Dermis blood vessel endothelial cell (primary cell): ENCODE measurements at places on chromosomes 4 and X.
A peak's percentile ranks its signal among the peaks of the same experiment; 100 is the strongest.

GRCh38 chr4:169351872-169352271 is 81.1 kb upstream of the SH3RF1 start:
- DNase-seq, result peak; percentile 73

- DNase-seq, result no peak
Measured at GRCh38 chr4:97359826-97360225, 783.5 kb downstream of the STPG2 start.

DNA sequence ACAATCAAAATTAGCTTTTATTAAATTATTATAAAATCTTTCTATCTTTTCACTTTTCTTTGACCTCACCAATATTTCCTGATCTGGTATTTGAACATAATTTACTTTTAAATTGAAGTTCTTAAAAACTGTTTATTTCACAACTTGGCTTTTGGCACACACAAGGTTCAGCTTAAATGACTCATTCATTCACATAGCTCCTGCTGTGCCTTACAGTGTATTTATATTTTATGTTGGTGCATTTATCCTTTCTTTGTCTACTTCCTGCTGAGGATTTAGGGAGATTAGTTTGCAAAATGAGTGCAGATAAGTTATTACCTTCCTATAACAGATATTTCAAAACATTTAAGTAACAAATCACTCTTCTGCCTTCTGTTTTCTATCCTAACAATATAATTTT is 430.6 kb downstream of the DTHD1 start:
- DNase-seq, result no peak

- no peak for DNase-seq
Measured at GRCh38 chrX:63656871-63657580, 128.0 kb downstream of the ARHGEF9 start.

DNA sequence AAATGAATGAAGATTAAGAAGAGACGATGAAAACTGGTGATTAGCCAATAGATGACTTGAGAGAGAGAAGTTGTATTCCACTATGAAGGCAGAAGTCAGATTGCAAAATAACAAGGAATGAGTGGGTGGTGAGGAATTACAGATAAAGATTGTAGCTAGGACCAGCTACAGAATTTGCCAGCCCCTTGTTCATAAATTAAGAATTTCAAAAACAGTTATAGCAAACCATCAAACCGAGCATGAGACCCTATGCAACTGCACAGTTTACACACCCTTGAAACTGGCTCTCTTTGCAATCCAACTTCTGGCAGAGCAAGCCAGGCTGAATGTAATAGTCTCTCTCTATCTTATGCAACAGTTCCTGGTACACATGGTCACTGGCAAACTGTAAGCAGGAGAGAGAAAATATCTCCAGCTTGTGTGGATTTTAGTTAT is 35.2 kb downstream of the STAP1 start:
- no peak for DNase-seq

DNA sequence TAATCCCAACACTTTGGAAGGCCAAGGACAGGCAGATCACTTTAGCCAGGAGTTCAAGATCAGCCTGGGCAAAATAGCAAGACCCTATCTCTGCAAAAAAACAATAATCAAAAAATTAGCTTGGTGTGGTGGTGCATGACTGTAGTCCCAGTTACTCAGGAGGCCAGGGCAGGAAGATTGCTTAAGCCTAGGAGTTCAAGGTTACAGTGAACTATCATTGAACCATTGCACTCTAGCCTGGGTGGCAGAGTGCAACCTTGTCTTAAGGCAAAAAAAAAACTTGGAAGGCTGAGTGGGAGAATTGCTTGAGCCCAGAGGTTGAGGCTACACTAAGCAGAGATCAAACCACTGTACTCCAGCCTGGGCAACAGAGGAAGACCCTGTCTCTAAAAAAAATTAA is 5.2 kb upstream of the FRYL start:
- no peak for DNase-seq

GRCh38 chrX:130523460-130524394 is 121.9 kb downstream of the RBMX2 start:
- DNase-seq, result peak; percentile 3

DNA sequence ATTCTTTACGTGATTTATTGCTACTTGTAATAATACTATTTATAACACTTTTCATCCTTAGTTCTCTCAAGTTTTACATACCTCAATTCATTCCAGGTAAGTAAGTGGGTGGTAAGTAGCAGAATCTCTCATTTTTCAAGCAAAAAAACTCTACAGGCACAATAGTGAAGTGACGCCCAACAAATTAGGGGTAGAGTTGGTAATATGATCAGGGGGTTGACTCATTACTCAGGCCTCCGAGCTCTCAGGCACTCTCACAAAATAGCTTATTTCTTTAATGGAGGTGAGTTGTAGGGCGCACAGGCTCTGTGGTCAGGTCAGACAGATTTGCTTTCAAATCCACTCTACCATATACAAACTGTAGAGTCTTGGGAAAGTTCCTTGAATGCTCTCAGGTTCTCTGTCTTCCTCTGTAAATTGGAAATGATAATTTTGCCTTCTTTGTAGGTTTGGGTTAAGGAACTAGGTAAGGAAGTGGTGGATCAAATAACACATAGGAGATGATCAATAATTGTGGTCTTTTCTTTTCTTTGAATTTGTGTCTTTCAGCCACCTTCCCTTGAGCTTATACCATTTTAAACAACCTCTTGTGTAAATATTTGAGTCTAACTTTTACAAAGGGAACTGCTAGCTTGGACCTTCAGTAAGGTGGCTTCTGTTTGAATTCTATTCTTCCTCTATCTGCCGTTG is 134.9 kb upstream of the LEF1 start:
- DNase-seq, result no peak

GRCh38 chr4:141074098-141074878 is 59.0 kb downstream of the RNF150 start:
- no peak for DNase-seq

DNA sequence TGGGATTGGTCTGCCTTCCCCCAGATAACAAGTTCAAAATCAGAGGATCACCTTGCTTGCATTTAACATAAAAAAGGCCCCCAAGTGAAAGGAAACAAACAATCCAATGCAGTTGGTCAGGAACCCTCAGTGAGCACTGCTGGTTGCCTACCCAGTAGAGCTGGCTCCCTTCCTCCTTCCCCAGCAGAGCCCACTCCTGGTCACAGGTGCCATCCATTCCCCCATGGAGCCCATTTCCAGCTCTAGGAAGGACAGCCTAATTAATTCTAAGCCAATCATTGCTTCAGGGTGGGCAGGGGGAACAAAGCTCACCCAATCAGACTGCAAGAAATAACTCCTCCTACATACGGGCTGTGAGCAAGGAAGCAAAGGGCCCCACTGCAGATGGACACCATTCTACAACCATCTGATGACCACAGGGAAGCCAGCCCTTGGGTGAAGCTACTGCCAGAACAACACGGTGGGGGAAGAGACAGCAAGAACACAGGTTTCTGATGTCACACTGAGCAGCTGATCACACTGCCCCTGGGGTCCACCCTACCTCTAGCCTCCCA is 86.5 kb downstream of the SH3KBP1 start:
- DNase-seq, result no peak

DNA sequence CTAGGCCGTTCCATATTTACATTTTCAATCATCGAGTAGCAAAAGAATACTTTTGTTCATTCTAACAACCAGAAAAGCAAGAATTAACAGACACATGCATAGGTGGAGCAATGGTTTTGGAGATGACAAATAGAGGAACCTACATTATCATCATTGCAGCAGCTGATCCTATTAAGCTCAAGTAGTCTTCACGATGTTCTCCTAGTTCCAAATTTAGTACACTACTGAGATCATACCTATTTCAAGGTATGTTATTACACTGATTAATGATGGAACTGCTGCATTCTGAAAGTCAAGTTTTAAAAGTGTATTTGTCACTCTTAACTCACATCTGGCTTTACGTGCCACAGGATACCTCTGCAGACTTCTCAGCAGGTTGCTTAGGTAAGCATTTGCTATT is 87.4 kb downstream of the ADGRA3 start:
- no peak for DNase-seq

DNA sequence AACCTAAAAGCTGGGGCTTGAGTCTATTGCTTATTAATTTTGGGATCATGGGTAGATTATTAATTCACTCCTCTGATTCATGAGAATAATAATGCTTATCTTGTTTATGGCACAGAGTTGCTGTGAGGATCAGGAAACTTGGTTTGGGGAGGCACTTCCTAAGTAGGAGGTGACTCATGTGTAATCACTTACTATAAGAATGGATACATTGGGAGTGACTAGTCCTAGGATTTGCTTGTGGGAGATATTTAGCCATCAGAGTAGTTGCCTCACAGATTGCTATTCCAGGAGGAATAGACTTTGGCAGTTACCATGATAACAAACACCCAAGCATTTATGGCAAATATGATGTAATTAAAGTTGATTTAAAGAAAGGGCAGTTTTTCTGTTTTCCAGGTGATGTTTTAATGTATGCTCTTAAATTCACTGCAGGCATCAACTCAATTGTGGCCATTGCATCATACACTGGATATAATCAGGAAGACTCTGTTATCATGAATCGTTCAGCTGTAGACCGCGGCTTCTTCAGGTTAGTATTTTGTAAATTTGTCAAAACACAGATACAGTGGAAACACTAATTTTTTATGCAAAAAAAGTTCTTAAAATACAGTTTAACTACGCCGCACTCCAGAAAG is 41.9 kb downstream of the POLR2B start:
- peak; percentile 95 for DNase-seq

DNA sequence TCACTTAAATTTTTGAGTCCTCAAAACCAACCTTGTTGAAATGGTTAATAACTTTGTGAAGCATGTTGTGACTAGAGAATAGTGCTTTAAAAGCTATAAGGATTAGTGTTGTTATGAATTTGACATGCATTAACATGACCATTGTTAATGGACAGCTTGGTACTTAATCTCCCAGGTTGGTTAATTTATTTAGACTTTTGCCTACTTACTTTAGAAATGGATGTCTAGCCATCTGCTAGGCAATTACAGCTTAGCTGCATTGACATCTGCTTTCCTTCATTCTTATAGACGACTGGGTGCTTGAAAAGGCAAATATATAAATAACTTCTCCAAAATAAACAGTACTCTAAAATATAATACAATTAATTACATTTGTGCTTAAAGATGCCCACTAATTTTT is 368.0 kb downstream of the CCSER1 start:
- no peak for DNase-seq

DNA sequence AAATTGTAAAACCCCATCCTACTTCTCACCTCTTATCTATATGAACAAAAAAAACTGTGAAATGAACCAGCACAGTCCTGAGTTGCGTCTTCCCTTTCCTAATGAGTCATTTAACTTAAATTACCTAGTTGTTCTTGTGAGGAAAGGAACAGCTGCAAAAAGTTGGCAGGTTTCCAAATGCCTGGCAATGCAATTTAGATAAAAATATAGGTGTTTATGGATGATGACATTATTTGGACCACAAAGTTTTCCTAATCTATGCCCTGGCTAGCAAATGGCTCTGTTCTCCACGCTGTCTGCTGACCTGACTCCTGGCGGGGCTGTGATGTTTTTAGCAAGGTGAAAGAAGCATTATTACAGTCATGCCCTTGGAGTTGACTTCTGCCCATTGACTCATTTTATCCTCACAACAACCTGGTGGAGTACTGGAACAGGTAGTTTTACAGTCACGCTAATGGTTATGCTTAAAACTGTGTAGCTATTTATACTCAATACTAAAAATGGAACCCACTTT is 29.8 kb upstream of the RELL1 start:
- DNase-seq, result peak; percentile 81

GRCh38 chrX:155534800-155535199 is 76.4 kb upstream of the F8A3 start:
- no peak for DNase-seq

- DNase-seq, result no peak
Measured at GRCh38 chr4:96228463-96228862, 388.6 kb downstream of the PDHA2 start.

DNA sequence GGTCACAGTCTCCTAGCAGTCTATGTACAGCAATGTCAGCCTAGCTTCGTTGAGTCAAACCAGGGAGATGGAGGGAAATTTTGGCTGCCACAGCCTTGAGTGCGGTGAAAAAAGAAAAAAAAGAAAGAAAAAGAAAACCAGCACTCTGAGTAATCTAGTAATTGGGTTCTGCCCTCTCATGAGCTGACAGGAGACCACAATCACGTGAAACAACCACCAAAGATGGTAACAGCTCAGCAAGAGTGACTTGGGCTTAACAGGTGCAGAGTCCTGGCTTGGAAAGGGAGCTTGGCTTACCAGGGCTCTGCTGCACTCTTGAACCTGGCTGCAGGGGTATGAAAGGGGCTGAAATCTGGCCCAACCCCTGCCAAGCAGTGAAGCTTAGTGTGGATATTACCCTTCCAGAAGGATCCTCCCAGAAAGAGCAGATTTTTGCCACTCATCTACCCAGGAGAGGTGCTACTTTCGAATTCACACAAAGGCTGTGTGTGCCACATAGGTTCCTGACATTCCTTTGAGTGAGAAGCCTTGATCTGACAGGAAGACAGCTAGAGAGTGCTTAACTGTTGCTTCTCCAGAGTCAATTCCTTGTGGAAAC is 350.3 kb downstream of the PTTG2 start:
- DNase-seq, result no peak

DNA sequence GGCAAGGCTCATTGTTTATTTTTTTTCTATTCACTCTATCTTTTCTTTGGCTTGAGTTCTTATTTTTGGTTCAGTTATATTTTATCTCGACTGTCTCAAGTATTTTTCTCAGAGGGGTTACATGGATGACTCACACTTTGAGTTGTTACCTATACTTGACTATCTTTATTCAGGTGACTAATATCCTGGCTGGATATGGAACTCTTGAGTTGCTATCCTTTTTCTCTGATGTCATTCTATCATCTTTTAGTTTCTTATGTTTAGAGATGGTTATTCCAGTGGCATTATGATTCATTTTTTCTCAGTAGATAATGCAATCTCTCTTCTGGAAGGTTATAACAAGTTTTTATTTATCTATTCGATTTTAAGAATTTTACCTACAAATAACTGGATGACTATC is 117.9 kb downstream of the COX18 start:
- DNase-seq, result no peak

DNA sequence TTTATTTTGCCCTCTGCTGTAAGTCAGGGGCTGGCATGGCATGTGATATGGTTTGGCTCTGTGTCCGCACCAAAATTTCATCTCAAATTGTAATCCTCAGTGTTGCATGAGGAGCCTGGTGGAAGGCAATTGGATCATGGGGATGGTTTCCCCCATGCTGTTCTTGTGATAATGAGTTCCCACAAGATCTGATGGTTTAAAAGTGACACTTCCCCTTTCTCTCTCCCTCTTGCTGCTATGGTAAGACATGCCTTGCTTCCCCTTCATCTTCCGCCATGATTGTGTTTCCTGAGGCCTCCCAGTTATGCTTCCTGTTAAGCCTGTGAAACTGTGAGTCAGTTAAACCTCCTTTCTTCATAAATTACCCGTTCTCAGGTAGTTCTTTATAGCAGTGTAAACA is 72.0 kb upstream of the MSX1 start:
- DNase-seq, result no peak

DNA sequence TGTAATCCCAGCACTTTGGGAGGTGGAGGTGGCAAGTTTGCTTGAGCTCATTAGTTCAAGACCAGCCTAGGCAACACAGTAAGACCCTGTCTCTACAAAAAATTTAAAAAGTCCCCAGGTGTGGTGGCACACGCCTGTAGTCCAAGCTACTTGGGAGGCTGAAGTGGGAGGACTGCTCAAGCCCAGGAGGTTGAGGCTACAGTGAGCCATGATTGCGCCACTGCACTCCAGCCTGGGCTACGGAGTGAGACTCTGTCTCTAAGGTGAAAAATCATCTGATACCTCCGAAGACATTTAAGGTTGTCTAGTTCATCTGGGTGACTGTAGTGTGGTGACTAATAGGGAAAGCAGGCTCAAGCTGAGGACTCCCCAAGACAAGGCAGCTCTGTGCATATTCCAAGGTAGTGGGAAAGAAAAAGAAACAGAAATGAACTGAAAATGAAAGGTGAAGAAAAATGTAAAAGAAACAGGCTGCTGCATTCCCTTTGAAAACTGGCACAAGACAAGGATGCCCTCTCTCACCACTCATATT is 23.3 kb downstream of the FRYL start:
- no peak for DNase-seq
